ENCODE measurements at places on chromosomes 5 and 9.

DNA sequence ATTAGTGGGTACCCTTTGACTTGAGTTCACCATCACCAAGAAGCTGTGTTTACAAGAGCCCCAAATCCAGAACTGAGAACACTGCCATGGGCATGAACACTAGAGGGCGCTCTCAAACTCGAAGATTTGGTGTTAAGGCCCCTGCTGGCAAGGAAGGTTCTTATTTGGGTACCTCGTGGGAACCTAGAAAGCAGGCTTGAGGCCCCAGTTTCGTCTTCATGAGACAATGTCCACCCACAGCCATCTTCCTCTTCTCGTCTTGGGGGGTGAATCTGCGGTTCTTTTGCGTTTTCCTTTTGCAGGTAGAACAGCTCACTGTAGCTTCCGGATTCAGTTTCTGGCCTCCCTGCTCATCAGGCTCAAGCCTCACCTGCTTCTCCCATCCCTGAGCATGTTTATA, 184.0 kb downstream of the SEMA5A start:
- peak; percentile 83 for DNase-seq

- no peak for DNase-seq
These were observed 733 bp downstream of the HSPA4 start for GRCh38 chr5:133052317-133053175.

- DNase-seq: no peak
These were observed 131.1 kb upstream of the CNTLN start for GRCh38 chr9:17003576-17004240.

DNA sequence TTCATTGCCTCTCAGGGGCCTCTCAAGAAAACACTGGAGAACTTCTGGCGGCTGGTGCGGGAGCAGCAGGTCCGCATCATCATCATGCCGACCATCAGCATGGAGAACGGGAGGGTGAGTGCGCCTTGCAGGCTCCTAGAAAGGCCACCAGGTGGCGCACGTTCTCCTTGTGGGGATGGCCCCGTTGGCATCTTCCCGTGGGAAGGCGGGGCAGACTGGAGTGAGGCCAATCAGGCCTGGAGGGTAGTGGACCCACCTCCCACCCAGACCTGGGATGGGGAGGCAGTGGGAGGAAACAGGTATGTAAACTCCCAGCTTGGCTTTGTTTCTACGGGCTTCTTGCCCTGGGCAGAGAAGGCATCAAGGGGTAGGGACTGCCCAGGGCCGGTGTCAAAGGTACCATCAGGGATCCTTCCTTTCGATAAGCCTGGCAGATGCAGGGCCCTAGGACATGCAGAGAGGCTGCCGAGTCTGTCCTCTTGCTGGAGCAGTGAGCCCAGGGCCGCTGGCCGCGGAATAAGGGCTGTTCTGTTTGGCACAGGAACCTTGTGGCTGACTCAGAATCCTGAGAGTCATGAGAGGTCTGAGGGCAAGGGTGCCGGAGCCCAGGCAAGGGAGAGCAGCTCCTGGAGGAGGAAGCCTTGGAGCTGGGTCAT, 18.9 kb upstream of the SPTLC1 start:
- peak; percentile 91 for DNase-seq

DNA sequence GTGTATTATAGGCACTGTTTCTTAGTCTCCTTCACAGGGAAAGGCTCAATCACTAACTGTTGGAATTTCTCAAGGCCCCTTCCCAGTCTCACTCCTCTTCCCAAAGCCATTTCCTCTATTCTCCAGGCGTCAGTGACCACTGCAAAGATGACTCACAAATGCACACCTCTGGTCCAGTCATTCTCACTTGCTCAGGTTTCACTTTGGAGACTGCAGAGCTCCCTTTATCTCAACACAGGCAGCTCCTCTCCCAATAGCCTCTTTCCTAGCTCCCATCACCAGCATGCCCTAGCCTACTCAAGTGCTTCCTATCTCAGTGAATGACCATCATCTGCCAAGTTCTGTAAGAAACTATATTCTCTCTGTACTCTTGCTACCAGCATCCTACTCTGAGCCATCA, 323.6 kb downstream of the NTRK2 start:
- no peak for DNase-seq
